ENCODE measurements at places on chromosomes 5 and 9.

- DNase-seq = no peak
Measured at GRCh38 chr9:127897193-127897692, 2.2 kb downstream of the ST6GALNAC6 start.

DNA sequence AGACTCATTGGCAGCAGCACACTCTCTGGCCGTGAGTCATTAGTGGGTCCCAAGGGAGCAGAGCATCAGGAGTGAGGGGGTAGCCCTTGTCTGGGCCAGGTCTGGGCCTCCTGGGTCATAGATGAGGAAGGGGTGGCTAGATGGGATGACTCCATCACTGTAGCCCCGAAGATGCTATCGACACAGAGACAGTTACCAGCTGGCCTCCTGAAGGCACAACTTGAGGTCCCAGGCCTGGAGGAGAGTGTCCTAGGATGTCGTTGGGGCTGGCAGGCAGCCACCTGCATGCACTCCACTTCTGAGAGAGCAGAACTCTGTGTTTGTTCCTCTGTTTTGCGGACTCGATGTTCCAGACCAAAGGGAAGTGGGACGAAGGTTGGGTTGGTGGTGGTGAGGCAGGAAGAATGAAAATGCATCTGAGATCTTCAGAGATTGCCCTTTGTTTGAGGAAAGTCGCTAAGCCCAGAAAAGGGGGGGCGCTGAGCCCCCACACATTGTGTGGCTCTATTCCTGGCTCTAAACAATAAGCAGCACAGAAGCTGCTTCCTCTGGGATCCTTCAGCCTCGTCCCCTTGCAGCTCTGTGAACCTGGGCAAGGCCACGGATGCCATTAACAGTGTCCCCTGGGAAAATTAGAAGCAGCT is 4.7 kb downstream of the BTNL9 start:
- DNase-seq = no peak

- peak; percentile 62 for DNase-seq
Measured at GRCh38 chr5:173781816-173782670, 106.1 kb upstream of the CPEB4 start.

GRCh38 chr9:102106439-102106838 is 368.0 kb upstream of the GRIN3A start:
- DNase-seq = no peak

DNA sequence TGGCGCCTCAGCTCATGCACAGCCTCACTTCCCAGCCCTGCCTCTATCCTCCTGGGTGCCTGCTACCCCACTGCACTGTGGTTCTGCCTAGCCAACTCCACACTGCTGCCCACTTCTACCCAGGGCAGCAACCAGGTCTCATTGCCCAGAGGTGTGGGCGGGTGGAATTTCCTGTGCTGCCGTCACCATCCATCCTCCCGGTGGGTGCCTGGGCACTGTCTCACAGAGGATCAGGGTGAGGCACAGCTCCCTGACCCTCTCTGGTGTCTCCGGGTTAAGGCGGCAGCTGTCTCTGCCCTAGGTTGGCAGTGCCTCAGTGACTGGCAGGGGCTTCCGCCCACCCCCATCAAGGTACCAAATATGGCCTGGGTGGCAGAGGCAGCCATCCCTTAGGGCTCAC is 4.3 kb upstream of the MTMR12 start:
- DNase-seq = no peak

GRCh38 chr5:34480810-34481528 is 175.2 kb upstream of the RAI14 start:
- DNase-seq = no peak

- no peak for DNase-seq
Measured at GRCh38 chr5:142749321-142749720, 20.9 kb upstream of the ARHGAP26 start.

DNA sequence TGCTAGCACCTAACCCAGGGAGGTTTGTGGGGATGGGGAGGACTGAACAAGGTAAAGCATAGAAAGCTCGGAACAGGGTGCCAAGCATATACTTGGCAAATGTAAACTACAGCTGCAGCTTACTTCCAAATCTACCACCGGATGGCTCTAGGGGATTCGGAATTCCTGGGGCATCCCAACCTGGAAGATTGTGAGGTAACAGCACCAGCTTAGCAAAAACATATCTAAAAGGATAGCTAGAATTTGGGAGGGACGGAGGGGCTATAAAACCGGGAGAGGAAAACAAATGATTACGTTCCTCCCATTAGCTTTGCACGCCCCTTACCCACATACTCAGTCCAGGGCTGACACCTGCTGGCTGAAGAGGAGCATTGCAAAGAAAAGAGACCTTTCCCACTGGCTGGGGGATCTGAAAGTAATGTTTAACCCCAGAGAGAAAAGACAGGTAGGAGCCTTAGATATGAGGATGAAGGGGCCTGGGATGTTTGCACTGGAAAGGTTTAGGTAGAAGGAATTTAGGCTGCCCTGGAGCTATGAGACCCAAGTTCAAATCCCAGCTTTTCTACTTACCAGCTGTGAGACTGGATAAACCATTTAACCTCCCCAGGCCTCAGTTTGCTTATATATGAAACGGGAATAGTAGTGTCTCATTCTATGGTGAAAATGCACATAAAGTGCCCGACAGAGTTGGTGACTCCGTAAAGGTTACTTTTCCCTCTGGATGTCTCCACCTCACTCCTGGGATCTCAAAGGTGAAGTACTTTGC is 73.6 kb downstream of the FAM114A2 start:
- DNase-seq = peak; percentile 5

DNA sequence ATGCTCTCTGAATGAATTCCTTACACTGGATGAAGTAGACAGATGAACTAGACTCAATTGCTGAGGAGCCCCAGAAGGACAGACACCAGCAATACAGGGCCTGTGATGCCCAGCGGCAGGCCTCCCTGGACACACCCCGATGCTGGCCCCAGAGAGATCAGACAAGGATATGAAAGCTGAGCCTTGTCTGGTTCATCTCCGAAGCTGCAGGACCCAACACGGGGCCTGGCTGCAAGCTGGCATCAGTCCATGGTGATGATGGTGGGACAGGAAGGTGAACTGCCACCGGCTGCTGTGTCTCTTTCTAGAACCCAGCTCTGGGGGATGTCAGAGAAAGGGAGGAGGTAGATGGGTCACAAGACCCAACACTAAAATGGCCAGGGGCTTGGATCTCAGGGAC is 104.0 kb upstream of the LMX1B start:
- DNase-seq = no peak

DNA sequence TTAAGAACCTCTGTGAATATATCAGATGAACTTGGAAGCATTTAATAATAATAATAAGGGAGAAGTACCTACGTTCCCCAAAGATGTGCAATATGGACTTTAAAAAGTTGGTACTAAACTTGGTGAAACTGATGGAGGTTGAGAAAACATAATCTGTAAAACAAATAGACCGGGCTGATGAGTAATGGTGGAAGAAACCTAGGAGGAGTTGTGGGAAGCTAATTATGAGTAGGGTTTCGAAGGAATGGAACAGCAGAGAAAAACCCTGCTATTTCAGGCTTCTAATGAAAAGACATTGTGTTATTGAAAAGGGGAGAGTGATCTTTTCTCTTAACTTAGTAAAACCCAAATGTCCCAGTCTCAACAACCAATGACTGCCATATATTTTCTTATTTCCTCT is 229.3 kb downstream of the PCSK1 start:
- no peak for DNase-seq

DNA sequence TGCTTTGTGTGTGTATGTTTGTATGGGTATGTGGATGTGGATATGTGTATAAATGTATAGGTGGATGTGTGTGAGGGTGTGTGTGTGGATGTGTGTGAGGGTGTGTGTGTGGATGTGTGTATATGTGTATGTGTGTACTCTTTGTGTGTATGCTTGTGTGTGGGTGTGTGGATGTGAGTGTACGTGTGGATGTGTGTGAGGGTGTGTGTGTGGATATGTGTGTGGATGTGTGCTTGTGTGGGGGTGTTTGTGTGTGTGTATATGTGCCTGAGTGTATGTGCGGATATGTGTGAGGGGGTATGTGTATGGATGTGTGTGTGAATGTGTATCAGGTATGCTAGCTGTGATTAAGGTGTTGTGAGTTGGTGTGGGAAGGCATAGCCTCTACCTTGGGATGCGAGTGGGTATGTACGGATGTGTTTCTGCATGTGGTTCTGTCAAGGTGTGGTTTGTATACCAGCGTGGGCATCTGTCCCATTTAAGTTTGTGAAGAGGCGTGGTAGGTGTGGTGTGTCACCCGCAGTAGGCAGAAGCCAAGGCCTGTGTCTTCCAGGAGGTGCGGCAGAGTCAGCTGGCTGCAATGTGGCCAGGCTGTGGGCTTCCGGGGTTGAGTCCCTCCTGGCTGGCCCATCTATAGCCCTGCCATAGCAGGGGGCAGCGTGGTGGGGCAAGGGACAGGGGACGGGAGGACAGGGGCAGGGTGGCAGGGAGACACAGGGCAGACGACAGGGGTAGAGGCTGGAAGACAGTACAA is 155.8 kb downstream of the DAB2IP start:
- DNase-seq = no peak

DNA sequence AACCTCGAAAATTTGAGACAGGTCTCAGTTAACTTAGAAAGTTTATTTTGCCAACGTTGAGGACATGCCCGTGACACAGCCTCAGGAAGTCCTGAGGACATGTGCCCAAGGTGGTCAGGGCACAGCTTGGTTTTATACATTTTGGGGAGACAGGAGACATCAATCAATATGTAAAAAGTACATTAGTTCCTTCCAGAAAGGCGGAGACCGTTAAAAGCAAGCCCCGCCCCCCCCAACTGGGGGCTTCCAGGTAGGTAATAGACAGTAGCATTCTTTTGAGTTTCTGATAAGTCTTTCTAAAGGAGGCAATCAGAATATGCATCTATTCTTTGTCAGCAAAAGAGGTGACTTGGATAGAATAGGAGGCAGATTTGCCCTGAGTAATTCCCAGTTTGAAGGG is 599 bp upstream of the MOCS2 start:
- DNase-seq = no peak

GRCh38 chr9:123816817-123817472 is 113.0 kb downstream of the DENND1A start:
- no peak for DNase-seq

GRCh38 chr5:96427824-96428223 is 5.2 kb downstream of the PCSK1 start:
- DNase-seq = no peak

GRCh38 chr5:6544561-6544935 is 88.3 kb downstream of the NSUN2 start:
- DNase-seq = no peak

DNA sequence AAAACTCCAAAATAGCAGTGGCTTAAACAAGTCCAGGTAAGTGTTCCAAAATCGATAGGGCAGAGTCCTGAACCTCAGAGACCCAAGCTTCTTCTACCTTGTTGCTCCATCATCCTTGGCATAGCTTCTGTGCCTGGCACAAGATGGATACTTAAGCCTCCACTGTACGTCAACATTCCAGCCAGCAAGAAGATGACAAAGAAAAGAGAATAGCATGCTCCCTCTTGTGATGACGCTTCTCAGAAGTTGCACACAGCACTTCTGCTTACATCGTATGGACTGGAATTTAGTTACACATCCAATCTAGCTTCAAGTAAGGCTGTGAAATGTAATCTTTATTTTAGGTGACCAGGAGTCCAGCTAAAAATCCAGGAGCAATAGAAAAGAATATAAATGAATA is 227.4 kb downstream of the ESM1 start:
- no peak for DNase-seq

DNA sequence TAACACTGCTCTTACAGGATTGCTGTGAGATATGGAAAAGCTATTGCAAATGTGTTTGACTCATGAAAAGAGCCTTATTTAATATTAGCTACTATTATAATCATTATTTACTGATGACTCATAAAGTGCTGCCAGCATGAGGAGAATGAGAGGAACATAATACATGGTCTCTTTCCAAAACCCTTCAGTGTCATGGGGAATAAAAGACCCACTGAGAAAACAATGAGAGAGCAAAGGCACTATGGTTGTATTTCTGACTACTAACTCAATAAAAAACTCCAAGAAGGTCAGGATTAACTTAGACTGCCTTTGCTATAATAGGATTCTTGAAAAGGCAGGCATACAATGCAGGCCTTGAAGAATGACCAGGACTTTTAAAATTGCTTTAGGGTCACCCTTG is 633.5 kb downstream of the DTWD2 start:
- no peak for DNase-seq

DNA sequence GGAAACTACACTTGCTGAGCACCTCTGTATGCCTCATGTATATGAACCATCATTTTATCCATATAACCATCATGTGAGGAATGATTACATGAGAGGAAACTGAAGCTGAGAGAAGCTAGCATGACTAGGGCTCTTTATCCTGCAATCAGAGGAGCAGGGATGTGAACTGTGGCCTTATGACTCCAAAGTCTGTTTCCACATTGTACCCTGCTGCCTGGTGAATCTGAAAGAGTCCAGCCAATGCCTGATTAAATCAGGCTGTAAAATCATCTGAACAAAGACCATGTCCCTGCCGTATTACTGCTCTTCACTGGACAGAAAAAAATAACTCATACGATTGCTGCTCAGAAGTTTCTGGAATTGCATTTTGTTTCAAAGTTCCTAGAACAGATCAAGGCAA is 67.0 kb downstream of the LPAR1 start:
- DNase-seq = no peak

- no peak for DNase-seq
Measured at GRCh38 chr5:73796164-73797131, 170.5 kb downstream of the ARHGEF28 start.

GRCh38 chr9:82560036-82560435 is 502.9 kb downstream of the RASEF start:
- no peak for DNase-seq

GRCh38 chr5:57368010-57368409 is 114.6 kb downstream of the ACTBL2 start:
- no peak for DNase-seq

GRCh38 chr9:131227959-131228460 is 48.3 kb downstream of the FAM78A start:
- no peak for DNase-seq

DNA sequence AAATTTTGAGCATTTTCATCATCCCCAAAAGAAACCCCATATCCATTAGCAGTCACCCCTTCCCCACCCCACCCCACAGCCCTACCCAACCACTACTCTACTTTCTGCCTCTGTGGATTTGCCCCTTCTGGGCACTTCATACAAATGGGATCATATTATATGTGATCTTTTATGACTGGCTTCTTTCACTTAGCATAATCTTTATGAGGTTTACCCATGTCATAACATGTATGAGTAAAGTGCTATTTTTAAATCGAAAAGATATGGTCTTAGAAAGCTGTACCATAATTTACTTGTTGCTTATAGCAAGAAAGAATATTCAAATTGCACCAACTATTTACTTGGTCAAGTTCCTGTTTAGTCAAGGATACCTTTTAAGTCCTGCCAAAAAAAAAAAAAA is 12.7 kb downstream of the ELP1 start:
- no peak for DNase-seq

DNA sequence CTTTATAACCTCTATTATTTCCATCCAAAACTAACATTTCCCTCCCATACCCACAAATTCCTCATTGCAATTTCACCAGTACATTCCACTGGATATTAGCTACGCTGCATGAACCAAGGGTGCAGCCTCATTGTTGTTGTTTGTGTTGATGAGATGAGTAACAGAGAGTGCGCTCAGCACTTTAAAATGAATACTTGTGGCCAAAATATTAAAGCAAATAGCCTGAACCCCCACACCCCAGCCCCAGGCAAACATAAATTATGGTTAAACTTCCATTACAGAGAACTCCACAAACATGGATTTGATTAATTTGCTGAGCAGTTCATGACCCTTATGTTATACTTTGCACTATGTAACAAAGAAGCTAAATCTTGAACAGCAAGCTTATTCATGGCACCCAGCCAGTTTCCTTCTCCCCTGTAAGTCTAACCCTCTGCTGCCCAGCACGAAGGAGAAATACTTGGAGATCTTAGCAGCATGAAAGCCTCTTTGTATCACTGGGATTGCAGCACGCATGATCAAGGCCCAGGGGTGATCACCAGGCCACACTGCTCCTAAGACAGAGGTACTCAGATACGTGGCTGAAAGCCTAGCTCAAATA is 205.0 kb downstream of the DOCK8 start:
- DNase-seq = no peak
